Right kidney (tissue), 9 donors: ENCODE measurements at places on chromosomes 5 and 9.

DNA sequence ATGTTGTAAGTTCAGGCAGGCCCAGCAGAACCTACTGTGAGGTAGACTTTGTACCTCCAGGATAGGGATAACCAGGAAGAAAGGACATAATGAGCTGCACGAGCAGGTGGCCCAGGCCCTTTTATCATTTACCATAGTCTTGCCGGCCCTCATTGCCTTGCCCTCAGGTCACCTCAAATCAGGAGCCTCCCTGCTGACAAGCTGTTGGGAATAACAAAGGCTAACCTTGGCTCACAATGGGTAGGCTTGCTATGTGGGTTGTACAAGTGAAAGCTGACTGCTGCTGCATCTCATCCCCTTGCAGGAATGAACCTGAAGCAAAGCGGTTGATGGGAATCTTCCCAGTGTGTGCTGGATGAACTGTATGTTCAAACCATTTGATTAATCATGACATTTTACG lies 159.5 kb upstream of the ACTBL2 start:
- no peak for DNase-seq

DNA sequence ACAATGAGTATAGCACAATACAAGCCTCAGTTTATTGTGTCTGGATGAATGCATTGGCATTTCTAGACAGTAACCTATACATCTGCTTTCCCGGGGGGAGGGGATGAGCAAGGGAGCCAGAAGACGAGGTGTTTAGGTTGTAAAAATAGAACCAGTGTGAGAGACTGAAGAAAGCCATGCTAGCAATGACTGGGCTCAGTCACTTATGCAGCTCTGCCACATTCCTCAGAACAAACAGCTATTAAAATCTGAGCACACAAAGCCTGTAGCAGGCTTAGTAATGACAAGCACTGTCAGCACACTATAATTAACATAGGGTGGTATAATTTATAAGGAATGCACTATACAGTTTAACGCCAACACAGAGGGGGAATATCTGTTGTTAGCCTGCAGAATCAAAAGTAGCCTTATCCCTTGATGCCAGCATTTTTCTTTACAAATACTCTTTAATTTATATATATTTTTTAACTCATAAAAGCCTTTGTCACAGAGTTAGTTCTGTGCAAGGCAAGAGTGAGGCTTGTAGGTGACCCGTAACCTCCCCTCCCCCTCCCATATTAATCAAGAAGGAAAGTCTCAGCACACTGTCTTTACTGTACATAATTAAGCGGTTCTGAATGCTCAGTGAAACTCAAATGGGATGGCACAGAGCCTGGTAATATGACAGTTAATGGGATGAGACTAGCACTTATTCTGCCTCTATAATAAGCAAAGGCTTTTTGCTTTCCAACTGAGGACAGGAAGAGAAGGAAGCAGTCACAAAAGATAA lies 295.4 kb downstream of the CSNK1G3 start:
- DNase-seq = no peak

- DNase-seq = peak; percentile 40
Measured at GRCh38 chr5:16508730-16509531, 43.3 kb upstream of the ZNF622 start.

- peak; percentile 41 for DNase-seq
Measured at GRCh38 chr9:98807814-98808195, 335 bp downstream of the GALNT12 start.
